ENCODE measurements at places on chromosomes 4 and X.

DNA sequence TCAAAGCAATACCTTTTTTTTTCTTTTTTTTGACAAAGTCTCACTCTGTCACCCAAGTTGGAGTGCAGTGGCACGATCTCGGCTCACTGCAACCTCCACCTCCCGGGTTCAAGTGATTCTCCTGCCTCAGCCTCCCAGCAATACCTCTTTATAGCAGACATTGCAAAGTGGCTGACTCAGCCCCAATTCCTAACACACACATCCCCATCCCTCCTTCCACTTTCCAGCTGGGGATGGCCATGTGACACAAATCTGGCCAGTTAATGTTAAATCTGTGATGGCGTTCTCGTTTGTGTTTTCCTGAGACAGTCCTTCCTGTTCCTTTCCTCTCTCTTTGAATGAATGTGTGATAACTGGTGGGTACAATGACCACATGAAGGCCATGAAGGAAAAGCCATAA is 276.2 kb upstream of the KLF3 start:
- no peak for DNase-seq

DNA sequence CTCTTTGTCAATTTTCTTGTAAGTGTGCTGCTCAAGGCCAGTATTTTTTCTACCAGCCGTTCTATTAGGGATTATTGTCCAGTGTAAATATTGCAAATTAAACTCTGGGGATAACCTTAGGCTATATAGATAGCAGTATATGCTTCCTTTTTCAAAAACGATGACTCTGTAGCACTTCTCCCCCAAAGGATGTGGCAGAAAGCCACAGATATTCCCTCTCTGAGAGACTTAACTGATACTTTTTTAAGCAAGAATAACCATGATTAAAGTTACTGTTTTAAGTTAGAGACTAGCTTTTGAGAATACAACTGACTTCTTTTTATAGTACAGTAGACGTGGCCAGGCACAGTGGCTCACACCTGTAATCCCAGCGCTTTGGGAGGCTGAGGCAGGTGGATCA is 130.0 kb downstream of the FHIP1A start:
- no peak for DNase-seq

DNA sequence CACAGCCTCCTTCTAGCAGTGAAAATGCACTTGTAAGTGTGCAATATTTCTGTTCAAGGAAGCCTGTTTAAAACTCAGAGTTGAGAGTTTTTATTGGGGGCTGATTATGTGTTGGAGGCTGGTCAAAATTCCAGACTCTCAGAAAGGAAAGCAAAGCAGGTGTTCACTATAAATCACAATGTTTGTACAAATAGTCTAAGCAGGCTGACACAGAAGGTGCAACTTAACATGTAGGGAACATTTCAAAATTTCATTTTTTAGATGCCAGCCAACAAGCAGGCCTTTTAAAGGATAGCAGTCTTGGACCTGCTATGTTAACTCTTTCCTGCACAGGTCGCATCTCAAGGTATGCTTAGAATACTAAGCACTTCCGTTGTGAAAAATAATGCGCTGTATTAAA is 112.3 kb upstream of the IL13RA1 start:
- DNase-seq, result no peak

DNA sequence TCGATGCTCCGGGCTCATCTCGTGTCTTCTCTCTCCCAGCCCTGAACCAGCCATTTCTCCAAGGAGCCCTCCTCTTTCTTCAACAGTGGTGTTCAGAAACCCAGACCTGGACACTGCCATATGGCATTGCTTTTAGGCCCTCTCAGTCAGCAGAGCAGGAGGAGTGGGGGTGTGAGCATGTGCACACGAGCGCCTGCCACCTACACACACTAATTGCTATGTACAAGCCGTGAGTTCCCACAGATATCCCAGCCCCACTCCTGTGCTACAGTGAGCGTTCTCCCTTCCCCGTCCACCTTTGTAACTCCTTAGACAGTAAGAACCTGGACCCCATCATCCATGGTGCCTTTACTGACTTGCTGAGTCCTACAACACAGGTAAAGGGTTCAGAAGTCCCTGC is 53.8 kb downstream of the TNIP2 start:
- DNase-seq, result no peak

- no peak for DNase-seq
Observed at GRCh38 chr4:110200689-110201088, 2.3 kb upstream of the ELOVL6 start.

GRCh38 chr4:117596917-117597480 is 437.3 kb upstream of the NDST3 start:
- DNase-seq, result no peak

Data from neural crest cell (in vitro differentiated cells).